ENCODE measurements at places on chromosomes 12 and 14. TPM values are rescaled to one million over a fixed set of nuclear protein-coding genes. Genes with fewer than 3 reads are reported as not detected.

DNA sequence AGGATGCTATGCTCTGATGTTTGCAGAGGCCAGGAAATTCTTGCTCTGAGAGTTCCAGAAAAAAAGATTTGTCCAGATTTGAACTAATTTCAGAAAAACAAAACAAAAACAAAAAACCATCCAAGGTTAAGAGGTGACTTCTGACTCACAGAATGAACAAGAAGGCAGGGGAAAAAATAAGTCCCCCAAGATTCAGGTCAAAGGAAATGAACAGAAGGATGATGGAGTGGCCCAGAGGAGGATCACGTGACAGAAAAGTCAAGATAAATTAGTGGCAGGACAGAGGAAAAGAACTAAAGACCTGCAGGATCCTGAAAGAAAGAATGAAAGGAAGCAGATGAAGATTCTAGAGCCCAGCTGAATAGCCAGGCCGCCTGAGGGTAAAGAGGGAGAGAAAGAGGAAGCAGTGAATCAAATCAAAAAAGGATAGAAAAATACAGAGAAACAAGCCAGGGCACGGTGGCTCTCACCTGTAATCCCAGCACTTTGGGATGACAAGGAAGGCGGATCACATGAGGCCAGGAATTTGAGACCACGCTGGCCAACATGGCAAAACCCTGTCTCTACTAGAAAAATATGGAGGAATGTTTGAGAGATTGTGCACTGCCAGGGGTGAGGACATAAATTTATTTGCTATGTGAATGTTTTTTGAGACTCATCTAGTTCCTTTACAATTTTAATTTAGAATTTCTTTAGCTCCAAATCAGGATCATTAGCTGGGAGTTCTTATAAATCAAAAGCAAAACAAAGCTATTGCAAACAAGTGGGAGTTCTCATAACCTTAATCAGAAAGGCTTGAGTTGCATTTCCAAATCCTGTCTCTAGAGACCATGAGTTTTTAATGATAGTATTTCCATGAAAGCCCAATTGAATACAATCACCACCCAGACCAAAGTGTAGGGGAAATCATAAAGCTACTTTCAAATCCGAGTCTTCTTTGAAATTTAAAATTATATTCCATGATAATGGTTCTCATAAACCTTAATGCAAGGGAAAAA is 217.1 kb upstream of the PLEKHG7 start:
- no peak for DNase-seq

DNA sequence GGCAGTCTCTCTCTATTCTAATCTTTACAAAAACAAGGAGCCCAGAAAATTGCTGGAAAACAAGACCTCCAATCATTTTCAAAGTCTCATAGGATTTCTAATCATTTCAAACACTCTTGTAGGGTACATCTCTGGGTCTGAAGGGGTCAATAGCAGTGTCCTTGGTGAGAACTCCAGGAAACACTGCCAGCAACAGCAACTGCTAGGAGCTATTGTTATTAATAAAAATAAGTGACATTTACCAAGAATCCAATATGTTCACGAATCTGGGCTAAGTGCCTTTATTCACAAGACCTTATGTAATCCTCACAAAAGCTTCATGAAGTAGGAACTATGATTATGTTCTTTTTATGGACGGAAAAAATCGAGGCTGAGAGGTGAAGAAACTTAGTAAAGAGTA is 72.8 kb downstream of the TTC7B start:
- no peak for DNase-seq

- peak; percentile 9 for DNase-seq
Measured at GRCh38 chr12:31874961-31875608, 84.1 kb upstream of the RESF1 start.

DNA sequence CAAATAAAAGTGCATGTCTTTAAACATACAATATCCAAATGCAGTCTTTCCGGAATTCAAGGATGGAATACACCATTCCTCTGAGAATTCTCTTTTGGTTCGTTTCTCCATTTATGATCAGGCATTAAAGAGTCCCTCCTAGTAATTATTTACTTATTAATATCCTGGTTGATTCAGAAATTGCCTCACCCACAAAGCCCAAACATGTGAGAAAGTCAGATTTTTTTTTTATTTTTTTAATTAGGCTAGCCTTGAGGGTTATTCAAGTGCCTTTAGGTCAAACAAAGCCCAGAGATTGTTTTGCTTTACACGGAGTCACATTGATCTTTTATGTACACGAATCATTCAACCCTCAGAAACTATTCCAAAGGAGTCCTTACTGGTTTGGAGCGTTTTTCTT is 6.4 kb upstream of the TSPAN8 start:
- no peak for DNase-seq

DNA sequence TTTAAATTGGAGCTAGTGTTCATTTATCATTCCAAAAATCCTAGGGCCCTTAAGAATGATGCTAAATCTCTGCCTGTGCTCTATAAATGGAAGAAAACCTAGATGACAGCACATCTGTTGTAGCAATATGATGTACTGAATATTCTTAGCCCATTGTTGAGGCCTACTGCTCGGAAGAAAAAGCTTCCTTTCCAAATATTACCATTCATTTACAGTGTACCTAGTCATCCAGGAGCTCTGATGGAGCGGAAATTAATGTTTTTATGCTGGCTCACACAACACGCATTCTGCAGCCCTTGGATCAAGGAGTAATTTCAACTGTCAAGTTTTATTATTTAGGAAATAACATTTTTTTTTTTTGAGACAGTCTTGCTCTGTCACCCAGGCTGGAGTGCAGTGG is 77.4 kb downstream of the EML1 start:
- no peak for DNase-seq

GRCh38 chr14:89549381-89550125 is 132.5 kb upstream of the FOXN3 start:
- no peak for DNase-seq

DNA sequence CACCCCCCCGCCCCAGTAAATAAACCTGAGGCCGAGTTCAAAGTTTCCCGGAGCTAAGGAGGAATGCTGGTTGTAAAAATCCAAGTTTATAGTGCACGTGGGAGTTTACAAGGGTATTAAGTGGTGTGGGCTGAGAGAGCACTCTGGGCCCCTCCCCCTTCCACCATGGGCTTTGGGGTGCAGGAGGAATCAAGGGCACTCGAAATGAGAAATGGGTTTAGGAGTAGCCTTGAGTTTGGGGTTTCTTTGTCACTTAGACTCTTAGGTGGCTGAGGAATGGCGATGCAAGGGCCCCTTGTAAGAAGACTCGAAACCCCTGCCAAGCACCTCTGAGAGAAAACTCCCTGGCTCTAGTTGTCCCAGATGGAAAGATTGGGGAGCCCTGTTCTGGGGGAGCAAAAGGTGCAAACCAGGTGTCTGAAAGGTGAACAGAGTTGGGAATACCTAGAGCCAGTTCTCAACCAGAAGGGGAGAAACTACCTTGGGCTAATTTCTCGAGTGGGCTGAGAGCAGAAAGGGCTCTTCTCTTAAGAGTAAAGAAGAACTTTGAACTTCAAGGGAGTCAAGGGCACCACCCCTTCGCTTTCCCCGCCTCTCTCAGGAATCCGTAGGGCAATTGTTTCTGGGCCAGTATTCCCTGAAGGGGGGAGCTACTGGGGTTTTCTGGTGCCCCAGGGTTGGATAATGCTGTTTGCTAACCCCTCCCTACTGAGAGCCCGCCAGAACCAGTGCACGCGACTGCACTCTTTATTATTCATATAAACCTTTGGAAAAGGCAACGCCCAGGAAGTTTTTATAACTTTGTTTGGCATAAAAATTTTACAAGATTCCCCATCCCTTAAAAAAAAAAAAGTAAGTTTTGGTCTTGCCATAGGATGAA is 4.0 kb upstream of the HOTAIR start:
- DNase-seq, result no peak

DNA sequence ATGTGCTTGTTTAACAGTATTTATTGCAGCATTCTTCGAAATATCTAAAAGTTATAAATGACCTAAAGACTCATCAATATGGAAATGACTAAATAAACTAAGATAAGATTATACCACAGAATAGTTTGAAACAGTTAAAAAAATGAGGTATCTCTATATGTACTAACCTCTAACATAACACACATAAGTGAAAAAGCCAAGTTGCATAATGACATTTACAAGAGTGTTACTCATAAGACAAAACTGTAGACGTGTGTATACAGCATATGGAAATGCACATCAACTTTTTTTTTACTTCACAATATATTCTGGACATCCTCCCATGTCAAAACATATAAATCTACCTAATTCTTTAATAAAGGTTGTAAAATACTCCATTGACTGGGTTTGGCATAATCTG is 22.8 kb downstream of the CPM start:
- DNase-seq, result no peak

- no peak for DNase-seq
Measured at GRCh38 chr12:76830436-76830835, 48.4 kb downstream of the CSRP2 start.

GRCh38 chr14:105019861-105020814 is 745 bp downstream of the CDCA4 start:
- DNase-seq, result no peak

- no peak for DNase-seq
Measured at GRCh38 chr14:94041551-94042346, 15.6 kb downstream of the OTUB2 start.

Gene MUCL1
- polyA plus RNA-seq, result 1.1 TPM

Gene VDR
- polyA plus RNA-seq, result 29.0 TPM

Gene SCARB1
- polyA plus RNA-seq, result 40.9 TPM

Gene HSPA2
- polyA plus RNA-seq, result 7.0 TPM

Gene RTL1
- not detected for polyA plus RNA-seq

Data from keratinocyte (primary cell).